ENCODE measurements at places on chromosomes 12 and 14. TPM values are rescaled to one million over a fixed set of nuclear protein-coding genes. Genes with fewer than 3 reads are reported as not detected.

The KRT2 gene
- total RNA-seq = not detected

The PTPN6 gene
- 2.4 TPM for total RNA-seq

The TAMALIN gene
- total RNA-seq = 34.0 TPM

The BCL11B gene
- total RNA-seq = under 0.01 TPM

The RND1 gene
- total RNA-seq = 6.1 TPM

The GZMH gene
- total RNA-seq = not detected

The FKBP4 gene
- total RNA-seq = 30.7 TPM

The NDUFA9 gene
- 68.4 TPM for total RNA-seq

The PTPN11 gene
- total RNA-seq = 60.6 TPM

The PFDN5 gene
- total RNA-seq = 426 TPM

The KRT82 gene
- not detected for total RNA-seq

The DIABLO gene
- 60.6 TPM for total RNA-seq

The LRRK2 gene
- total RNA-seq = 0.13 TPM

The DBX2 gene
- total RNA-seq = not detected

The ZNF641 gene
- 0.51 TPM for total RNA-seq

The C12orf60 gene
- total RNA-seq = 0.63 TPM

The GCH1 gene
- total RNA-seq = 8.5 TPM

Data from dermis microvascular lymphatic vessel endothelial cell (primary cell).